ENCODE measurements at places on chromosomes 3 and 15. TPM values are rescaled to one million over a fixed set of nuclear protein-coding genes. Genes with fewer than 3 reads are reported as not detected.

GRCh38 chr3:114539525-114539924 is 245.7 kb downstream of the TIGIT start:
- no peak for DNase-seq

DNA sequence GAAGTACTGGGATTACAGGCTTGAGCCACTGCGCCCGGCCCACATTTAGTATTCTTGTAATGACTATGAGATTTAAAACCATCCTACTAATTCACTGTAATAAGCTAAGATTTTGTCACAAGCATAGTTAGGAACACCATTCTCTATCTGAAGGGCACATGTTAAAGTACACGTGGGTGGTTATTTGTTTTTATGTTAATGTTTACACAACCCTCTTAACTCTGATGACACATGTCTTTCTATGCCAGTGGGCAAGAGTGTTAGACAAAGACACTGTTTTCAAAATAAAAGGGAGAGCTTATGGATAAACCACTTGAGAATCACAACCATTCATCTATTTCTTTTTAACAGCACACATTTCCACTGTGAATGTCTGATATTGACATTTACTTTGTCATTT is 537.6 kb upstream of the IL12A start:
- DNase-seq, result no peak

DNA sequence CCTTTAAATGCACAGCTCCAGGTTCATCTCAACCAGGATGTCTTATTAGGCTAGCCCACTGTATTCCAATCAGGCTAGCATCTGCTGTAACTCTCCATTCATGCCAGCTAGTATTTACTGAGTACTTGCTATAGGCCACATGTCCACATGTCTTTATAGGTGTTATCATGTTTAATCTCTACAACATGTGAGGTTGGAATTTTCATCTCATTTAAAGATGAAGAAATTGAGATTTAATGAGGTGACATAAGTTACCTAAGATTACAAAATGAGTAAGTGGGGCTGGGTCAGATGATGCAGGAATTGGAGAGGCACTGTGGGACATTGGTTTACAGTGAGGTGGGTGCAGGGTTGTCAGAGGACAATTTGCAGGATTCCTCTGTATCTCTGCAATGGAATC is 2.9 kb downstream of the IFT122 start:
- DNase-seq, result no peak

CHP1 gene
- total RNA-seq, result 65.6 TPM

DNA sequence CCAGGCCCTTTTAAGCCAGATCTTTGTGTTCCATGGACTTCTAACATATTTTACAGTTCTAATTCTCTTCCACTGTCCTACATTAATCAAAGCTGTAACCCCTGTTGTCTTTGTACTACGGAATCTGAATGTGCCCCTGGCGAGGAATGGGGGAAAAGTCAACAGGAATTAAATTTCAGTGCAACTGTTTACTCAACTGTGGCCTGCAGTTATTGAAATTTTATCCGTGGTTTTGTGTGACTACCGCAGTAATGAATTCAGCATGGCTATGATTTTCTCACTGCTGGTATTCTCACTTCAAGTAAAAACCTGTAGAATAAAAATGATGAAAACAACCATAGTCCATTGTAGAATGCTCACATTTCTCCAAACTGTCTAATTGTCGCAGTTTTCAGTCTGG is 388.0 kb downstream of the FOXP1 start:
- no peak for DNase-seq

GRCh38 chr3:156579427-156579851 is 24.5 kb upstream of the SSR3 start:
- DNase-seq, result no peak

DNA sequence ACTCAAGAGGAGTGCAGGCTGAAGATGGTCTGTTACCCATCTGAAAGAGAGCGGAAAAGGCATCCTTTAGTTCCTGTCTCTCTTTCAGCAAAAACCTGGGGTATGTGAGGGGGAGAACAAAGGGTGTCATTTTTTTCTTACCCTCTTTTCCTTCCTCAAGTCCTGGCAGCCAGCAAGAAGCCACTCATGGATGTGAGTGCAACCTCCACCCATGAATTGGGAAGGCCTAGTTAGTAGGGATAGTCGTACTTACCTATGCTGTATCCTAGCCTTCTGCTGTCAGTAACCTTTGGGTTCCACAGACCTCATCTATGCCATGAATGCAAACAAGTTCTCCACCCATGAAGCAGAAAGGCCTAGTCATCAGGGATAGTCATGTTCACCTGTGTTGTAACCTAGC is 472.8 kb downstream of the ZIC1 start:
- no peak for DNase-seq

- no peak for DNase-seq
Measured at GRCh38 chr3:159855599-159856346, 132.9 kb upstream of the IL12A start.

MNS1 gene
- total RNA-seq, result not detected

DNA sequence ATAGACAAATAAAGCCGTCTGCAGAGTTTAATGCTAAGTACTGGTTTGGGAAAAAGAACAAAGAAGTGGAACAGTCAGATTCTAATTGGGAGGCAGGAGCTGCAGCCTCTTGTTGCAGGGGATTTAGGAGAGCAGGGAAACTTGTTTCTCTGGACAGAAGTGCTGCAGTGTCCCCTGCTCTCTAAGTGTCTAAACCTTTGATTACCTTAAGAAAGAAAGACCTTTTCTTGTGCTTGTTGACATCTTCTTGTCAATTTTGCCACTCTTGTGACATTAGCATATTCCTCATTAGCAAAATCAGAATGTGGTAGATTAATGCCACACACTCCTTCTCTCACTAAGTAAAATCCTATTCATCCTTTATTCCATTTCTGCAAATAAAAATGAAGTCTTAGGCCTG is 38.8 kb downstream of the TRAT1 start:
- no peak for DNase-seq

DNA sequence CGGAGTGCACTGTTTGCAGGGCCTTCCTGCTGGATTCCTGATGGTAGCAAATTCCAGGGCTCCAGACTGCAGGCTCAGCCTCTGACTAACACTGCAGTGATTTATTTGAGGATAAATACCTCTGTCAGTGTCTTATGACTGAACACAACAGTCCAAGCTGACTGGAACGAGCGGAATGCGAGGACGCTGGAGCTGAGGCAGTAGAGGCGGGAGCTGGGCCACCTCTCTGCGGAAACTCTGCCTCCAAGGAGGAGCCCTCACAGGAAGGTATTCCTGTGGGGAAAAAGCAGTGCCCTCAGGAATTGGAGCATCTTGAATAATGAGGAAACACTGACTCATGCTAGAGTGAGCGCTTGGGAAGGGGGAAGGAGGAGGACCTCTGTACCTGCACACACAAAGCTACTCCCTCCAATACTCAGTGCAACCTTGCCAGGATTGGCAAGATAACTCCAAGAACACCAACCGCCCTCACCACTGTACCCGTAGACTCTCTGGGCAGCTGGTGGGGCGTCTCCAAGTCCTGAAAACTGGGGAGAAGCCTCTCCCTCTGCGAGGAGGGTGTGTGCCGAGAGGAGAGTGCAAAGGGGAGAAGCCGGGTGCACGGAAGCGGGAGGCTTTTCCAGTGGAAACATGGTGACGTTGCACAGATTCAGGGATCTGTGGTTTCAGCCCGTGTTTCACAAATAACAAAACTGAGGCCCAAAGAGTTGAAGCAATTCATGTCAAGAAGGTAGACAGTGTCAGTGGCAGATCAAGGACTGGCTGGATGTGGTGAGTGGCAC is 43.0 kb downstream of the VGLL4 start:
- DNase-seq, result no peak

DNA sequence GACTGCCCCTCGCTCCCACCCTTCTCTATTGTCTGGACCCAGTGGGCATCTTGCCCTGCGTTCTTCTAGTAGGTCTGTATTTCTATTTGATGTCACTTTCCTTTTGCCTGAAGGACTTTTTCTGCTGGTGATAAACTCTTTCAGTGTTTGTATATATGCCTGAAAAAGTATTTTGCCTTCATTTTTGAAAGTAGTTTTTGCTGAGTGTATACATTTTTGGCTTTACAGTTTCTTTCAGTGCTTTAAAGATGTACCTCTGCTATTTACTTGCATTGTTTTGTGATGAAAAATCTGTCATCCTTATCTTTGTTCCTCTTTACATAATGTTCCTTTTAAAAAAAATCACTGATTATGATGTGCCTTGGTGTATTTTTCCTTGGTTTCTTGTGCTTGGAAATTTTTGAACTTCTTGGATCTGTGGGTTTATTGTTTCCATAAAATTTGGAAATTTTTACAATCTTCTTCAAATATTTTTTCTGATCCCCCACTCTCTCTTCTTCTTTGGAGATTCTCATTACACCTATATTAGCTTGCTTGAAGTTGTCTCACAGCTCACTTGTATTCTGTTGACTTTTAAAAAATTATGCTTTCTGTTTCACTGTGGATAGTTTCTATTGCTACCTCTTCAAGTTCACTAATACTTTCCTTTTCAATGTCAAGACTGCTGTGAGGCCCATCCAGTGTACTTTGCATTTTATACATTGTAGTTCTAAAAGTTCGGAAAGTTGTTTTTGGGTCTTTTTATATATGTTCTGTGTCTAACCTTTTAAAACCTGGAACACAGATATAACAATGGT is 67.8 kb downstream of the RGMA start:
- DNase-seq, result no peak

DNA sequence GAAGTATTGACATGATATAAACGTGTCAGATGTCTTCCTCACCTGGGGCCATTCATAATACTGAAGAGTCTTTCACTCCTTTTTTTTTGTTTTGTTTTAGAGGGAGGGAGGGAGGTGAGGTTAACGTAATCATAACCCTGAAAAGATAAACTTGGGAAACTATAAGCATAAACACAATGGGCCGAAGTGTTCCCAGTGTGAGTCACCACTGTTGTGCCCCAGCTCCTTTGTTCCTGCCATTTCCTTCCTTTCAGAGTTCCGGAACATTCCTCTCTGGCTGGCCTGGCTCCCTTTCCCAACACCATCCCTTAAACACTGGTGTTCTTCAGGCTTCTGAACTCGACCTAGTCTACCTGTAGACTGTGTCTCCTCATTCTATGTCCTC is 18.6 kb downstream of the PLD1 start:
- DNase-seq, result no peak

CFAP92 gene
- total RNA-seq, result 0.15 TPM

DNA sequence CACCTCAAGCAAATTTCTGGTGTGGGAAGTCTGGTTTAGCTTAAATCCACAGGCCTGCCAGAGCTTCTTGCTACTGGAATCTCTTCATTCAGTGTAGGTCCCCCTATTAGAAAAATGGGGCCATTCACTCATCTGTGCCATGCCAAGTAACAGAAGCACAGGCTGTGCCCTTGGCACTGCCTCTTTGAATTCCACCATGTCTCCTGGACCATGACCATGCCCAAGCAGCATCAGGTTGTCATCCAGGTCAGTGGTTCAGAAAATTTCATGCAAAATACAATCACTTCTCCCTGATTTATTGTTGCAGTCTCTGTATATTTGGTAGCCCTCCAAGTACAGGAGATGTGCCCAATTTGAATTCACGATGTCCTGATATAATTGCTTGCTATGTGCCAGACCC is 602.1 kb upstream of the ZNF385D start:
- DNase-seq, result no peak

- DNase-seq, result no peak
Measured at GRCh38 chr15:38263996-38264395, 11.4 kb downstream of the SPRED1 start.

GRCh38 chr3:62676689-62677271 is 198.4 kb downstream of the CADPS start:
- DNase-seq, result no peak

MYO5C gene
- total RNA-seq, result 0.66 TPM

DNA sequence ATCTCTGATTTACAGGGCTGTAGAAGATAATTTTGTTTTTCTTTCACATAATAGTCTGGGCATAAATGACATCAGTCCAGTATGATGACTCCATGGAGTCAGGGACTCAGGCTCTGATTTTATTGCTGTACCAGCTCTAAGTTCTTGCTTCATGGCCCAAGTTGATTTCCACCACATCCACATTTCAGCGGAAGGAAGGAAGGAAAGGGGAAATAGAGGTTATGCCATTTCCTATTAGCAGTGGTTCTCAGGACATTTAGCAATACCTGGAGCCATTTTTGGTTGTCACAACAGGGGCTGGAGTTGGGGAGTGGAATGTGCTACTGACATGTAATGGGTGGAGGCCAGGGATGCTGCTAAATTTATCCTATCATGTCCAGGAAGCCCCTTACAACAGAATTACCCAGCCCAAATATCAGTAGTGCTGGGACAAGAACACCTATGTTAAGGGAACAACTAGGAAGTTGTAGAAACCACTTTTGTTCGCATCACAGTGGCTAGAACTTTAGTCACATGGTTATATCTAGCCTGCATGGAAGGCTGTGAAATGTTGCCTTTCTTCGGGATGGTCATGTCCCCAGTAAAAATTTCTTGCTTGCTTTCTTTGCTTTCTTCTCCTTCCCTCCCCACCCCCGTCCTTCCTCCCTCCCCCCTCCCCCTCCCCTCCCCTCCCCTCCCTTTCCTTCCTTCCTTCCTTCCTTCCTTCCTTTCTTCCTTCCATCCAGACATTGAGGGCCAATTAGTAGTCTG is 42.1 kb downstream of the OXSR1 start:
- no peak for DNase-seq

GRCh38 chr3:78414261-78414660 is 1353.5 kb downstream of the ROBO1 start:
- no peak for DNase-seq

DNA sequence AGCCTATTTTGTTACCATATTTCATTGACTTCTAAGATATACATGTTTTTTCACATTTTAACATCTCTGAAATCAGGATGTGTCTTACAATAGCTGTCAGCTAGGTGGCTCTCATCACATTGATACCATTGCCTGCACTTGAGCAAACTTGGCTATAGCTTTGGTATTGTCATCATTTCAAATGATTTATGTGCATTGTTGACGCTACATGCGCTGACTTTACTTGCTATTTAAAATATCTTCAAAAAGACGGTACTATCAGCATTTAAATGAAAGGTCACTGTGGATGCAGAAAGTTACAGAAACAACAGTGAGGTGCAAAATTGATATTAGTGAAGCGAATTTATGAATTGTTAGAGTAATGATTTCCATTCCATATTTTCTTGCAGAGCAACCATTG is 54.0 kb upstream of the ABHD2 start:
- no peak for DNase-seq

GRCh38 chr3:87426918-87427317 is 150.5 kb upstream of the POU1F1 start:
- DNase-seq, result no peak

Measured in glutamatergic neuron (in vitro differentiated cells).